ENCODE measurements at places on chromosomes 1 and 21.

- DNase-seq = no peak
Measured at GRCh38 chr1:157418659-157419058, 133.7 kb downstream of the FCRL5 start.

GRCh38 chr1:33060579-33061083 lies 20.3 kb upstream of the AZIN2 start:
- no peak for DNase-seq

- no peak for DNase-seq
Measured at GRCh38 chr1:173661271-173661670, 8.4 kb downstream of the ANKRD45 start.

DNA sequence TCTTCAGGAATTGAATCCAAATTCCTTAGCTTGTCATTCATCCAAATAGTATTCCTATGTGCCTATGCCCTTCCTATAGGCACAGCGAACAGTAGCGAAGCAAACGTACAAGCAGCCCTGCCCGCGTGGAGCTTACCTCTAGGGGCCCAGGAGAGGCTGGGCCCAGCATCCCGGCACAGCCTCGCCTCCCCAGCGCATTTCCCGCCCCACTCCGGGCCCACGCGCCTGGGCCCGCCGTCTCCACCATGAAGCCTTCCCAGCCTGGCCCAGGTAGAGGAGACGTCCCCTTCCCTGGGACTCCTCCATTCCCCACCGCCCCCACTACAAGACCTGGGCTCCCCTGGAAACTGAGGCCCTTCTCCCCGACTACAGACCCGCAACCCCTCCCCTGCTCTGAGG lies 245 bp upstream of the TMEM269 start:
- no peak for DNase-seq

- DNase-seq = no peak
Measured at GRCh38 chr21:41966041-41966833, 12.4 kb upstream of the C2CD2 start.

GRCh38 chr1:185474440-185475149 lies 157.6 kb upstream of the IVNS1ABP start:
- DNase-seq = no peak

- DNase-seq = no peak
Measured at GRCh38 chr21:37358397-37358796, 8.2 kb upstream of the DYRK1A start.

DNA sequence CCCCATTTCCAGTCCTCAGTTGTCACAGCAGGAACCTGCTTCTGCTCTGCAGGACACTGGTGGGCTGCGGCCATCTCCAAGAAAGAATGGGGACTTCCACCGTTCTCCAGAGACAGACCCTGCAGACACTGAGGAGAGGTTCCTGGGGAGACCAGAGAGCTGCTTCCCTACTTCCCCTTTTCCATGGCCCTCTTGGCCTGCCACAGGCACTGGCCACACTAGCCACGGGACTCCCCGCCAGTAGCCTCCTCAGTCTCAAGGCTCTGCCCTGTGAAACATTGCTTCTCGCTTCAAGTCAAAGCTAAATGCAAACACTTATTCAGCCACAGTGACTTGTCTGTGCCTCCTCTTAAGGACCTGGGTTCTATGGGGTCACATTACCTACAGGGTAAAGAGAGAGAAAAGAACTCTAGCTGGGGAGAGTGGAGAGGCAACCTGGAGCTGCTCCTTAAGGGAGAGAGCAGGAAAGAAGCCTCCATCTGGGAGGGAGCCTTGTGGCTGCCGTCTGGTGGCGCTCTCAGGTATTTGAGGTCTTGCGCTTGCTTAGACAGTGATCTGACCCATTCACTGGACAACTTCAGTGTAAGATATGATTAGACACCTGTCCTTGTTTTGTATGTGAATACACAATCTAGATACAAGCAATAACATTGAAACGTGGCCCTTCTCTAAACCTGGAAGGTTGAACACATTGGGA lies 5.4 kb upstream of the SLAMF8 start:
- DNase-seq = no peak

- no peak for DNase-seq
Measured at GRCh38 chr1:85934516-85934915, 222.1 kb downstream of the COL24A1 start.

- DNase-seq = no peak
Measured at GRCh38 chr1:118928739-118929554, 59.2 kb downstream of the TBX15 start.

DNA sequence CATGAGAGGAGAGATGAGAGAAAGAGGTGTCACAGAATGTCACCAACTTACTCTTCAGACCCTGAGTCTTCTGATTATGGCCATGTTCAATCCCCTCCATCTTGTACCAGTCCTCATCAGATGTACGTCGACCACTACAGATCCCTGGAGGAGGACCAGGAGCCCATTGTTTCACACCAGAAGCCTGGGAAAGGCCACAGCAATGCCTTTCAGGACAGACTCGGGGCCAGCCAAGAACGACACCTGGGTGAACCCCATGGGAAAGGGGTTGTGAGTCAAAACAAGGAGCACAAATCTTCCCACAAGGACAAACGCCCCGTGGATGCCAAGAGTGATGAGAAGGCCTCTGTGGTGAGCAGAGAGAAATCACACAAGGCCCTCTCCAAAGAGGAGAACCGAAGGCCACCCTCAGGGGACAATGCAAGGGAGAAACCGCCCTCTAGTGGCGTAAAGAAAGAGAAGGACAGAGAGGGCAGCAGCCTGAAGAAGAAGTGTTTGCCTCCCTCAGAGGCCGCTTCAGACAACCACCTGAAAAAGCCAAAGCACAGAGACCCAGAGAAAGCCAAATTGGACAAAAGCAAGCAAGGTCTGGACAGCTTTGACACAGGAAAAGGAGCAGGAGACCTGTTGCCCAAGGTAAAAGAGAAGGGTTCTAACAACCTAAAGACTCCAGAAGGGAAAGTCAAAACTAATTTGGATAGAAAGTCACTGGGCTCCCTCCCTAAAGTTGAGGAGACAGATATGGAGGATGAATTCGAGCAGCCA lies 8.0 kb downstream of the ELOA start:
- no peak for DNase-seq

- DNase-seq = no peak
Measured at GRCh38 chr1:192629612-192630011, 6.3 kb upstream of the RGS13 start.

GRCh38 chr21:39350094-39351005 lies 1.5 kb upstream of the HMGN1 start:
- no peak for DNase-seq

GRCh38 chr1:54543729-54544496 lies 4.1 kb upstream of the ACOT11 start:
- no peak for DNase-seq

GRCh38 chr1:230696722-230697437 lies 17.0 kb downstream of the AGT start:
- DNase-seq = no peak

DNA sequence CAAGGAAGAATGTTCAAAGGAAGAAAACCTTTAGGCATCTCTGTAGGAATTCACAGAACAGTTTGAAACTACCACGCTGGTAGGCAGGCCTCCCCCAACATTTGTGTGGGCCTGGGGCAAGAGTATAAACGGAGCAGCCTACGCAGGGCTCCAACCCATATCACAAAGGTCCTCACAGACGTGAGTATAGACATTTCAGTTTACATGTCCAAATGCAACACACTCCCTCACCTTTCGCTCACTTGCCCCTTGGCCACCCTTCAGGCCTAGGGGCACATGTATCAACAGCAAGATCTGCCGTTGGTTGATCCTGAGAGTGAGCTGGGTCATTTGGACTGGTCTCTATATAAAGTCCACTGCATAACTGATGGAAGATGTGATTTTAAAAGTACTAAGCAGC lies 133.3 kb downstream of the ACBD6 start:
- DNase-seq = no peak

- peak; percentile 19 for DNase-seq
Measured at GRCh38 chr1:204623365-204623893, 62.1 kb downstream of the LRRN2 start.

GRCh38 chr1:170410401-170411166 lies 121.4 kb upstream of the GORAB start:
- DNase-seq = peak; percentile 84

GRCh38 chr1:97864615-97865014 lies 56.2 kb downstream of the DPYD start:
- DNase-seq = no peak

GRCh38 chr1:10830961-10831668 lies 34.7 kb upstream of the CASZ1 start:
- peak; percentile 3 for DNase-seq

DNA sequence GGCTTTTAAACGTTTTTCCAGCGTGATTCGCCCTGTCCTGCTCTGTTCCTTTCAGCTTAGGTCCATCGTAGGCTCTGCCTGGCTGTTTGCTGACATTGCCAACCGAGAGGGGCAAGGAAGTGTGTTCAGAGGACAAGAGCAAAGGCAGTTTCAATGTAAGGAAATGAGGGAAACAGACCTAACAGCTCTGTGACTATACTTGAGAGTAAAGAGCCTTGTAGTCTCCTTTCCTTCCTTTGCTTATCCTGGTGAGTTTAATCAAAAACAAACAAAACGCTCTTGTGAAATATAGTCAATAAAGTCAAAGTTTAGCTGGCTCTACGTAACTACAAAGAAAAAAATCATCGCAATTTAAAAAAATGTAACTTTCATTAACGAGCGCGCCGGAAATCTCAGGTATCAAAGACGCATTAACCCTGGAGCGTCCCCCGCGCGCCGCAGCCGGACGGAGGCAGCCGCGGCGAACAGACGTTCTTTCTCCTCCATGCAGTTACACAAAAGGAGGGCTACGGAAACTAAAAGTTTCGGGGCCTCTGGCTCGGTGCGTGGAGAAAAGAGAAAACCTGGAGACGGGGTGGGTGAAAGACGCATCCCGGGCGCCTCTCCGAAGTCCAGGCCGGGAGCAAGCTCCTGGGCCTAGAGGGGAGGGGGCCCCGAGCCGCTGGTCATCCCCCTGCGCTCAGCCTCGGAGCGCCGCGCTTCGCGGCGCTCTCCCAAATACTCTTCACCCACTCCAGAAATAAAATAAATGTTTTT lies 617 bp upstream of the ADGRL2 start:
- DNase-seq = peak; percentile 28

DNA sequence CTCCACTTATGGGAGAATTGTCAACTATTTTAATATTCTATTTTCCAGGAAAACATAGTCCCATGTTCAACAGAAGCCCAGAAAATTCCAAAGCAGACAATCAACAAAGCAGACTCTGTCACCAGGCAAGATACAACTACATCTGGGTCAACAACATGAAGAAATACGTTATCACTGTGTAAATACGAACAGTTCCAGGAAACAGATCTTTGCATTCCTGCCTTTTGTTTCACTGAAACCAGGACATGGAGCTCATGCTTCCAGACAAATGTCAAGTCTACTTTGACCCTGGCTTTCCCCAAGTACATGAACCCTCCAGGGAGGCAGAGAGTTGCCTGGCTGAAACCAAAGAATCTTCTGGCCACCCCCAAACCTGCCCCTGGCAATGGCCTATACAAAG lies 106.7 kb downstream of the SETD4 start:
- no peak for DNase-seq

DNA sequence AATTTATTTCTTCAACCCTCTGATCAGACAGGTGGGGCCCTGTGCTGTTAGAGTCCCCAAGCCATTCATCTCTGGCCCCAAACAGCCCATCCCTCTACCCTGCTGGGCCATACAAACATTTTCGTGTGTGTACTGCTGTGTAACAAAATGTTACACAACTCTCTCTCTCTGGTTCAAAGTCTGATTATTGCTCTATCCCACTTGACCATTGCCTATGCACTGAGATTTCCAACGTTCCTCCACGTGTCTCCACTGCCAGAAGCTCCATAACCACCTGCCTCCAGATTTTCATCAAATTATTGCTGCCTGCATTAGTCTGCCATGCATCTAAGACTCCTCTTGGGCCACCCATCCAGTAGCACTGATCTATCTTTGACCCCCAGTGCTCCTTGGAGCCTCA lies 104.8 kb downstream of the ELAVL4 start:
- no peak for DNase-seq

- DNase-seq = no peak
Measured at GRCh38 chr1:32763221-32763620, 53.9 kb downstream of the YARS1 start.

Data from HS-5 (cell line).